ENCODE measurements at places on chromosomes 7 and 10.

DNA sequence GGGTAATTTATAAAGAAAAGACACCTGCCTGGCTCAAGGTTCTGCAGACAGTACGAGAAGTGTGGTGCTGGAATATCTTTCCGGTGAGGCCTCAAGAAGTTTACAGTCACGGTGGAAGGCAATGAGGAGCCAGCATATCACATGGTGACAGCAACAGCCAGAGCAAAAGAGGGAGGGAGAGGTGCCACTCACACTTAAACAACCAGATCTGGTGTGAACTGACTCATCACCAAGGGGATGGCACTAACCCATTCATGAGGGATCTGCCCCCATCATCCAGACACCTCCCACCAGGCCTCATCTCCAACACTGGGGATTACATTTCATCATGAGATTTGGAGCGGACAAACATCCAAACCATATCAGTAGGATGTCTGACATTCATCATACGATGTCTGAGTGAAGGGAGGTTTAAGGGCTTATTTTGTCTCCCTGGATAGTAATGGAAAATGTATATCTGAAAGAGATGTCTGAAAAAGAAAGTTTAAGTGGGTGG, 23.5 kb upstream of the KBTBD2 start:
- no peak for DNase-seq

DNA sequence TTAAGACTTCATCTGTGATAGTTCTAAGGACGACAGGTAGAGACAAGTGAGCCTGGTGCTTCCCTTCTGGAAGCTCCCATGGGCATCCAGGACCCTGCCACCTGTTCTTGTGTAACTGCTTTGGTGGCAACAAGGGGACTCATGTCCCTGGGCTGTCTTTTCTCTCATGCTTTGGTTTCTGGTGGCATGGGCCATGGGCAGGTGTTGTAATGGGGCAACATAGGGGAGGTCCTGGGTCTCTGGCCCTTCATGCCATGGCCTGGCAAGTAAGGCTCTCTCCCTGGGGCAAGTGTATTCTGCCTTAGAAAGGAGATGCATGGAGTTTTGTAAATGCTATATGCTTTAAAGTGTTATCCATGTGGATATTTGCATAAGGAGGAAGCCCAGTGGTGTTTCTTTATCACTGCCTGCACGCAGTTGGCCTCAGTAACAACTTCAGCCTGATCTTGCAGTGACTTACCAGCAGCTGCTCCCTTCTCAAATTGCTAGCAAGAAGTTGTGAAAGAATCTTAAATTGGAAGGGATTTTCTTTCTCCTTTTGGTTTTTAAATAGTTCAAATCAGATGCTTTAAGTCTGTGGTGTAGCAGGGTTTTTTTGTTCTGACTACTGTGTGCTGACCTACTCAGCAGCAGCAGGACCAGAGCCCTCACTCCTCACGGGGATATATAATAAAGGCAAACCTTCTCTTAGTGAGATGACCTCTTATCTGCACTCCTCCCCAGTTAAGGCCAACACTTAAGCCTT, 39.9 kb downstream of the OGDH start:
- DNase-seq, result no peak

DNA sequence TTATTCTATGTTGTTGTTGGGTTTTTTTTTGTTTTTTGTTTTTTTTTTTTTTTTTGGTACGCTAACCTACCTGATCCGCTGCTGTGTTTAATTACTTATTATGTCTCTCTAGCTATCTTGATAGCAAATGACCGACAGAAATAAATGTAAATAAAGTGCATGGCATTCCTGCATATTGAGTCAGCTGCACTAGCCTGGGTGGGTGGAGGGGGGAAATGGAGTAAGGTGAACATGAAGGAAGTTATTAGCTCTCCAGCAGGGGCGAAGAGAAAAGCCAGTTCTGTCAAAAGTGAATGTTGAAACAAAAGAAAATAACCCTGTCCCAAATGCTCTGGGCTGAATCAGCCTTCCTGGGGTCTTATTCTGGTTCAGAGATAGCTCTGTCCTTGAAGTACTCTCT, 210.7 kb upstream of the MDFIC start:
- DNase-seq, result no peak

GRCh38 chr10:22962817-22963216, 35.0 kb downstream of the ARMC3 start:
- no peak for DNase-seq

Data from osteoblast (primary cell).